ENCODE measurements at places on chromosomes 5 and 9.

- DNase-seq: no peak
These were observed 1.7 kb upstream of the ARRDC3 start for GRCh38 chr5:91384671-91385430.

GRCh38 chr5:3607541-3608181 is 12.0 kb downstream of the IRX1 start:
- DNase-seq: no peak

- no peak for DNase-seq
These were observed 216.9 kb downstream of the DEPDC1B start for GRCh38 chr5:60483050-60483449.

- DNase-seq: no peak
These were observed 31.1 kb downstream of the C5orf22 start for GRCh38 chr5:31563216-31563615.

GRCh38 chr9:113632776-113633590 is 169.5 kb downstream of the RGS3 start:
- no peak for DNase-seq

GRCh38 chr5:1205255-1206180 is 4.1 kb downstream of the SLC6A19 start:
- no peak for DNase-seq

DNA sequence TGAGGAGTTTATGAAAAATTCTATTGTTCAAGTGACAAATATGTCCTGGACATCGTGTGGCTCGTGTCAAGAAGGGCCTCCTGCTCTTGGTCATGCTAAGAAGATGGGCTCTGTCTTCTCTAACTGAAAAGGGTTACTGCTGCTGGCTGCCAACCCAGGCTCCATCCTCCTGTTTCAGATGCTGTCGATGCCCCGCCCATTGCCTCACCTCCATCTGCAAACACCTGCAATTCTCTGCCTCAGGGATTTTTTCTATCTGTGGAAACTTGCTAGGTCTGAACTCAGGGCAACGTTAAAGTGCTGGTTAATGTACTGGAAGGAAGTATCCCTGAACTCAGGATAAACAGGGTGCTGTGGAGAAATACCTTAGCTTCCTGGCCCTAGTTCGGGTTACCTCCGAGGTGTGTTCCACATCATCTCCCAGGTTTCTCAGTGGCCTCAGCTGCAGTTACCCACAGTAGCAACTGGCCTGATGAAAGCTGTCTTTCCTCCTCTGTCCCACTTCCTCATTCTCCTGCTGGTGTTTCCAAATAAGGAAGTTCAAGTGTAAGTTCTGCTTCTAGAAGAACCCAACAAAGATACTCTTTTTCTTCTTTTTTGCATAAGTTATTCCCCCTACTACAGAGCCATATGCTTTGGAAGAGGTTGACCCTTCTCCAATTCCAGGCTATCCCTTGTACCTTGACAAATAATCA is 151.7 kb upstream of the SMIM23 start:
- no peak for DNase-seq

DNA sequence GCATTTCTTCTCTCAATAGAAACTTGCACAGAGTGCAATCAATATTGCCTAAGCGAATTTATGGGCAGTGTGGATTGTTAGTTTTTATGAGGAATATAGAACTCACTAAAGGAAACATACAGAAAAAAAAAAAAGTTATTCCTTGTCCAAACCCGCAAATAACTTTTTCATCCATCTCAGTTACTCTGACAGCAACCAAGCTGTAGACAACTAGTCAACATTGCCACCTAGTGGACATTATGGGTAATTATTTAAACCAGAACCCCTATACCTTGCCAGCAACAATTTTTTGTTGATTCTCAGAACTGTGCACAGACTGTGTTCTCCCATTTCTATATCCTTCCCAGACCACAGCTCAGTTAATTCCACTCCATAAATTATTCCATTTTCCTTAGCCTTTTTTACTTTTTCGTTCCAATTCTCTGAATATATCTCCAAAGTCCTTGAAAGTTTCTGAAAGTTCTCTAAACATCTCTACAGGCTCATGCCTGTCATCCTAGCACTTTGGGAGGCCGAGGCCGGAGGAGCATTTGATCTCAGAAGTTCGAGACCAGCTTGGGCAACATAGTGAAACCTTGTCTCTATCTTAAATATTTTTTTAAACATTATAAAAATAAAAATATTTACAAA is 2.6 kb upstream of the AFAP1L1 start:
- no peak for DNase-seq

- DNase-seq: no peak
These were observed 12.2 kb downstream of the LCN12 start for GRCh38 chr9:136964171-136964689.

DNA sequence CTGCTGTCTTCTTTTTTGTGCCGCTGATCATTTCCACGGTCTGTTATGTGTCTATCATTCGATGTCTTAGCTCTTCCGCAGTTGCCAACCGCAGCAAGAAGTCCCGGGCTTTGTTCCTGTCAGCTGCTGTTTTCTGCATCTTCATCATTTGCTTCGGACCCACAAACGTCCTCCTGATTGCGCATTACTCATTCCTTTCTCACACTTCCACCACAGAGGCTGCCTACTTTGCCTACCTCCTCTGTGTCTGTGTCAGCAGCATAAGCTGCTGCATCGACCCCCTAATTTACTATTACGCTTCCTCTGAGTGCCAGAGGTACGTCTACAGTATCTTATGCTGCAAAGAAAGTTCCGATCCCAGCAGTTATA is 17.1 kb downstream of the F2R start:
- DNase-seq: no peak

GRCh38 chr9:92654481-92655301 is 15.2 kb downstream of the IPPK start:
- DNase-seq: no peak

- DNase-seq: no peak
These were observed 49.5 kb downstream of the C5orf22 start for GRCh38 chr5:31581498-31582099.

DNA sequence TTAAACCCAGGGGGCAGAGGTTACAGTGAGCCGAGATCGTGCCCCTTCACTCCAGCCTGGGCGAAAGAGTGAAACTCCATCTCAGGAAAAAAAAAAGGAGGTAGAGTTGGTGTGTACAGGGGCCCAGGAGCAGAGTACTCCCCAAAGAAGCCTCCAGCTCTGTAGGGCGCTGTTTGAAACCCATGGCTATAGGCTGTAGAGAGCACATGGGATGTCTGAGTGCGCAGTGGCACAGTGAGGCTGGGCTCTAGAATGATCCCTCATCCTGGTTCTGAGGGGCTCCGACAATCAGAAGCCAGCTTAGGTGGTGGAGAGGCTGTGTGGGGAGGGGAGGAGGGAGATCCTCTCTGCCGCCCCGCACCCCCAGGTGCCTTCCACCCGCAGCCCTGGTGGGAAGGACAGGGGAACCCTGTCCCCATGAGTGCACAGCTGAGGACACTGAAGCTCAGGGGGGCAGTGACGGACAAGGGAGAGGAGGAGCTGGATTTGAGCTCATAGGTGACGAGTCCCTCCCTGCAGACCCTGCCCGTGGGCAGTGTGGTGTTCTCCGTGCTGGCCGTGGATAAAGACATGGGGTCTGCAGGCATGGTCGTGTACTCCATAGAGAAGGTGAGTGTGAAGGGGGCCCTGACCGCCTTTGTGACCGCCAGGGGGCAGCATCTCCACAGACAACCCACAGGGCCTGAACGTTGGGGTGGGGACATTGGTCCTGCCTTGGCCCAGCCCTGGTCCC is 24.6 kb downstream of the CDHR2 start:
- DNase-seq: peak; percentile 96
